ENCODE measurements at places on chromosomes 3 and 15.

DNA sequence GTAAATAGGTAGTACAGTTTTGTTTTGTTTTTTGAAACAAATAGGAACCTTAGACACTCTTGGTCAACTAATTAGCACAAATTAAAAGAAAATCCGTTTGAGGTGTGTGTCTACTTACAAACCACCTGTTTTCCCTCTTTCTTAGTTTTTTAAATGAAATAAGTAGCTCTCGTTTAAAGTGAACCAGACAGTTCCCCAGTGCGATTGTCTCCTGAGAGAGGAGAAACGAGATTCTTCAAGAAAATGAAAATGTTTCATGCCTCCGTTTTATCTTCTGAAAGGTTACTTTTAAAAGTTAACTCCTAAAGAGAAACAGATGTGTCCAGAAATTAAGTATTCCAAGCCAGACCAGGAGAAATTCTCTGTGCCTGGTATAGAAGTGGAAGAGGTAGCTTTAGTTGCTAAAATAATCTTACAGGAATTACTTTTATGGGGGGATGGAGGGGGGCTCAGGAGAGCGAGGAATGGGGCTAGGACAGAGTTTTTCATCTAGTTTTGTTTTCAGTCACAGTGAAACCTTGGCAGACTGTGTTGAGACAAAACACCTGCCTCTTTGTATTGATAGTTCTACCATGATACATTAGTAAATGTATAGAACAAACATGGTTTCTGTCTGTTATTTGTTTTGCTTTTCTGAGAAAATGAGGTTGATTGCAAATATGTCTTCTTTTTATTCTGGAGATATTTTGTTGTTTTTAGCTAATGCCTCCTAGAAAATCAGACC is 155.1 kb upstream of the CNTN4 start:
- no peak for DNase-seq

DNA sequence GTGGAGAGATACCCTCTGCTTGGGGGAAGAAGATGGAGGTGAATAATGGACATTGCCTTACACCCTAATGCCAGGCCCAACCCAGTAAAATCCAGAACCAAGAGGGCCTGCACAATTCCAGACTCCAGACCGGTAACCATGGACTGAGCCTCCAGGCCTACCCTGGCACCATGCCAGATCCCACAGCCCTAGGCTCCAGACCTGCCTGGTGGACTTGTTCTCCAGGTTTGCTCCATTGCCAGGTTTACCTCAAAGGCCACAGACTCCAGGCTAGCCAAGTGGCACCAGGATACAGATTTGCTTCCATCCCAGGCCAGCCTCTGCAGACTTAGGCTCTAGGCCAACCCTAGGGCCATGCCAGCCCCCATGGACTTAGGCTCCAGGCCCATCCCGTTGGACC is 14.0 kb downstream of the PLCH1 start:
- no peak for DNase-seq

DNA sequence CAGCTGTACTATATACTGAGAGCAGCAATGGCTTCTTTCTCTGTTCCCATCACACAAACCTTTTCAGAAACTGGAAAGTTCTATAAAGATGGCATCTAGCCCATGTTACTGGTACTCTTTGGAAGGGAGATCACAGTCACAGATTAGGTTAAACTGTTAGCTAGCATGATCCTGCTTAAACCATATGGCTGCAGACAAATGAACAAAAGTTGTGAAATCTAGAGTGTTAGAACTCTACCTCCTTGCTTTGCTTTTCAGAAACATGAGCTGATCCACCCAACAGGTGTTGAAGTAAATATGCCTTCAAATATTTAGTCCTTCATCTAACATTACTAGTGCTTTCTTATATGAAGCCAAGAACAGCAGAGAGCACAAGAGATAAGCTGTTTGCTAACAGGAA is 102.6 kb downstream of the SNRK start:
- no peak for DNase-seq

GRCh38 chr3:51686512-51687215 is 15.6 kb downstream of the TEX264 start:
- no peak for DNase-seq

GRCh38 chr3:171200750-171201088 is 174.2 kb upstream of the SLC2A2 start:
- no peak for DNase-seq

- DNase-seq = no peak
Observed at GRCh38 chr3:50261505-50261904, 7.4 kb upstream of the SEMA3B start.

DNA sequence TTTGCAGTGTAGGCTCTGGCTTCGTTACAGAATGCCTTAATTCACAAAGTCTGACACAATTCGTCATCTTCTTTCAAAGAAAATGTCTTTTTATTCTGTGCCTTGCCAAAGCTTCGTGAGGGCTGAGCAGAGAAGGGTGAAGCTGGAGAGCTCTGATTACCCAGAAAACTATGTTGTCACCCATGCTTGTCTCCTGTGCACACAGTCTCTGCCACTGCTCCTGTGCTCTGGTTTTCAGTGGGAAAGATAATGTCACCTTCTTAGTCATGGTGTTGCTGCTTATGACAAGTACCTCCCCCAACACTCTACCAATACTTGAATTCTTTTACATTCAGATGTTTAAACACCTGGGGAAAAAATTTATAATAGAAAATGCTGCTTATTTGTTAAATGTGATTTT is 509.2 kb upstream of the GRM7 start:
- no peak for DNase-seq

DNA sequence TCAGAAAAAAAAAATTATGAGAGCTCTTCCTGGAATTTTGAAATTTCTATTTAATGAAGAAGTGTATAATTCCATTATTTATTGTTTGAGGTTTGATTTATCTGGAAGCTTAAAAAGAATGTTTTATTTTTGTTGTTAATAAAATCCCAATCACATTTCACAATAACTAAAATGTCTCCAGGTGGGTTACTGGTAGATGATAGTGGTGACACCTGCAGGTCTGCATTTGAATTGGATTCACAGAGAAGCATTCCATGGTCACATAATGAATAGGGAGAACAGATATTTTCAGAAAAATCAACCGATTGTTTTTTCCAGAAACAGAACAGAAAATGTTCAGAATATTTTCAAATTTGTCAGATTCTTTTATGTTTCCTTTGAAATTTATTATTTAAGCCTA is 48.3 kb downstream of the ASB7 start:
- no peak for DNase-seq

DNA sequence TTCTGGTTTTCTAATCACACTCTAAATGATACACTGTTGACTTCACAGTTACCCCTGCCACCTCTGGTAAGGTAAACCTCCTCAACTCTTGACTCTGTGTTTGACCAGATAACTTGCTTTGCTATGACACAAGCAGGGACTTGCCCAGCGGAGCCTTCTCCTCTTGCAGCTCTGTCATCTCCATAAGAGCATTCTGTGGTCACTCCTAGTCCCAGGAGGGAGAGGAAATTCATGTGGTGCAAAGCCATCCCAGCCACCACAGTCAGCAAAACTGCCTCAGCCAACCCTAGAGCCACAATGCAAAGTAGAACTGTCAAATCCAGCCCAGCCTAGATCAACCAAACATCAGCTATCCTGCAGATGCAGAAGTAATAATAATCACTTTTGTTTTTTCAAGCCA is 144.7 kb upstream of the GADL1 start:
- DNase-seq = no peak

DNA sequence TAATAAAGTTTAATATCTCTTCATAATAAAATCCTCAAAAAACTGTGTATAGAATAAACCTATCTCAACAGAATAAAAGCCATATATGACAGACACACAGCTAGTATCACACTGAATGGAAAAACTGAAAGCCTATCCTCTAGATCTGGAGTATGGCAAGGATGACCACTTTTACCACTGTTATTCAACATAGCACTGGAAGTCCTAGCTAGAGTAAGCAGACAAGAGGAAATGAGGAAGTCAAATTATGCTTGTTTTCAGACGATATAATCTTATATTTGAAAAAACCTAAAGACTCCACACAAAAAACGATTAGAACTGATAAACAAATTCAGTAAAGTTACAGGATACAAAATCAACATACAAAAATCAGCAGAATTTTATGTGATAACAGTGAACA is 57.4 kb upstream of the DIPK2A start:
- DNase-seq = no peak

- no peak for DNase-seq
Observed at GRCh38 chr3:112654979-112655378, 14.0 kb upstream of the CCDC80 start.

DNA sequence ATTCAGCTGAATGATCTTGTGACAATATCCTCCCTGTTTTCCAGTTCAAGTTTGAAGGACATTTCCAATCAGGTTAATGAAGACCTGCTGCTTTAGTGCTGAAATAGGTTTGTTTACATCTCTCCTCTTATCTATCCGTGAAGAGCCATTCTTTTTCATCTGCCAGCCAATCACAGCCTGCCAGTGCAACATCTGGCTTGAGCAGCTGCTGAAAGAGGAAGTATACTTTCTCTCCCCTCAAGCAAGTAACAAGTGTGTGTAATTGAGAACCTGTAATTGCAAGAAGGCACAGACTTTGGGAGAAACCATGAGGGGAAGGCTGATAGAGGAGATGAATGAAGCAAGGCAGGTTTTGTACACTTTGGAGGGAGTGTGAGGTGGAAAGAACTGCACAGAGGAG is 404.3 kb downstream of the AGBL1 start:
- no peak for DNase-seq

GRCh38 chr15:77631745-77632533 is 773 bp downstream of the LINGO1 start:
- no peak for DNase-seq

DNA sequence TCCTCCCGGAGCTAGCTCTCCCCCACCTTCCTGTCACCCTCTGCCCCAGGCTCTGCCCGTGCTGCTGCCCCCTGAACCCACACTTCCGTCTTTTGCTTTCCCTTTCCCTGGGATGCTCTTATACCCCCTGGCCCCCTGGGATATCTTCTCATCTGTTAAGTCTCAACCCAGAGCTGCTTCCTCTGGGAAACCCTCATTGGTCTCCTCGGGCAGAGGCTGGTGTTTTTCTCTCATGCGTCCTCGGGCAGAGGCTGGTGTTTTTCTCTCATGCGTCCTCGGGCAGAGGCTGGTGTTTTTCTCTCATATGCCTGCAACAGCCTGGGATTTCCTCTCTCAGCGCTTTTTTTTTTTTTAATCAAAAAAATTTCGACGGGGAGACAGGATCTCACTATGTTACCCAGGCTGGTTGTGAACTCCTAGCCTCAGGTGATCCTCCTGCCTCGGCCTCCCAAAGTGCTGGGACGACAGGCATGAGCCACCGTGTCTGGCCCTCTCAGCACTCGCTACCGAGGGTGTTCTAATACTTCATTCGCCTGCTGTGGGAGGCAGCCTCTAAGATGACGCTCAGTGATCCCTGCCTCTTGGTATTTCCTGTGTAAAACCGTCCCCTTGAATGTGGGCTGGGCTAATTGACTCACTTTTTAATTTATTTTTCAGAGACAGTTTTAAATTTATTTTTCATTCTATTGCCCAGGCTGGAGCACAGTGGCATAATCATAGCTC is 62.7 kb upstream of the TFRC start:
- DNase-seq = peak; percentile 44

DNA sequence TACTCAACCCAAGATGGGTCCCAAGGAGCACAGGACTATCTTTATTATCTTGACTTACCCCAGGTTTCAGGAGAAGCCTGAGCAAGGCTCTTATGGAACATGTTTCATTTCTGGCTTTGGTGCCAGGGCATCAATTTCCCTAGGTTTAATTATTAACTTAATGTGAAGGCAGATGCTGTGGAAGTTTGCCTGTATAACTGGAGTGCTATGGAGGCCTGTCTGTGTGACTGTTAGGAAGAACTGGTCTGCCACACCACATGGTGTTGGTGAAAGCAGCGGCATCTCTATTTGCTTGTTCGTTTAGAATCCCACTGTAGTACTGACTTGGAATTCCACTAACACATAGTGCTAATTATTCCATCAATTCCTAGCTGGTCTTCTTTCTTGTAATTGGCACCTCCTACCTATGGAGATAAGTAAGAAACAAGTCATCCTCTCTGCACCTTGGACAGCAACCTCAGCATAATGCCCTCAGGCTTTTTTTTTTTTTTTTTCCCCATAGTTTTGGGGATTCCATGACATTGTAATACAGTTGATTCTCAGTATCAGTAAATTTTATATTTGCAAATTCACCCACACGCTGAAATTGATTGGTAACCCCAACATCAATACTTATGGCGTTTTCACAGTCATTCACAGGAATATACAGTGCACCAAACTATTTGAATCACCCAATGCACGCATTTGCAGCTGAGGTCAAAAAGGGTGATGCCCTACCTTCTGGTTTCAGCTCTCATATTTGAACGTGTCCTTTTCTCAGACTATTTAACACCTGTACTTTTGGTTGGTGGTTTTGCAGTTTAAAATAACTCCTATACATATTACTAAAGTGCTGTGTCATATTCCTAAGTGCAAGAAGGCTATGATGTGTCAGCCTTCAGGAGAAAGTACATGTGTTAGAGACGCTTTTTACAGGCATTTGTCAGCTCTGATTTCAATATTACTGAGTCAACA is 772.8 kb upstream of the LMCD1 start:
- no peak for DNase-seq

- DNase-seq = no peak
Observed at GRCh38 chr3:37494216-37494615, 319.8 kb upstream of the LRRFIP2 start.

DNA sequence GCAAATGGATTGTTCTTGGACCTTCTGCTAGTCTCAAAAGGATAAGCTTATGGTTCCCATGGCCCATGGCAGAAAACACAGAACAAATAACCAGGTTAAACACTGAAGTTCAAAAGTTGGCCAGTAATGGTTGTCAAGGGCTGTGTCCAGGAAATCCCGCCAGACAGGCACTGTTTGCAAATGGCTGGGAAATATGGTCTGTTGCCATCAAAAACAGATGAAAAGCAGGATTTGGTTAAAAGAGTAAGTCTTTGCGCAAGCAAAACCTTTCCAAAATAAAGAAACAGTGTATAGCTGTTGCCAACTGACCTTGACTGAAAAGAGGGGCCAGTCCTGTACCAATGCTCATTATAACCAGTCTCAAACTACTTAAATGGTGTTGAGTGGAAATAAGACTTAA is 58.6 kb downstream of the WWTR1 start:
- no peak for DNase-seq

DNA sequence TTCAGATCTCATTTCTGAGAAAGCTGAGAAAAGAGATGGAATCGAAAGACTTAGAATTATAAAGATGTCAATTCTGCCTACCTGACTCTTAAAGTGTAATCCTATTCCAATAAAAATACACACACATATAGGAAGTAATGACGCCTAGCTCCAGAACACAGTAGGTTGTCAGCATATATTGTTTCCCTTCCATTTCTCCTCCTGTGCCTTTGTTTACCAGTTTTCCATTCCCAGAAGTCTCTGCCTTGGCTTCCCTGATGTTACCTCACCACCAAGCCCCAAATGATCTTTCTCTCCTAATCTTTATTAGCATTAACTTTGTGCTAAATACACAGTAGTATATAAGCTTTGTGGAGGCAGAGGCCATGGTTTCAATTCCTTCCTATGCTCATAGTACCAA is 40.0 kb downstream of the TM4SF4 start:
- no peak for DNase-seq

All from AG04449 (cell line).